ENCODE measurements at places on chromosomes 7 and 10. TPM values are rescaled to one million over a fixed set of nuclear protein-coding genes. Genes with fewer than 3 reads are reported as not detected.
A peak's percentile ranks its signal among the peaks of the same experiment; 100 is the strongest.

DNA sequence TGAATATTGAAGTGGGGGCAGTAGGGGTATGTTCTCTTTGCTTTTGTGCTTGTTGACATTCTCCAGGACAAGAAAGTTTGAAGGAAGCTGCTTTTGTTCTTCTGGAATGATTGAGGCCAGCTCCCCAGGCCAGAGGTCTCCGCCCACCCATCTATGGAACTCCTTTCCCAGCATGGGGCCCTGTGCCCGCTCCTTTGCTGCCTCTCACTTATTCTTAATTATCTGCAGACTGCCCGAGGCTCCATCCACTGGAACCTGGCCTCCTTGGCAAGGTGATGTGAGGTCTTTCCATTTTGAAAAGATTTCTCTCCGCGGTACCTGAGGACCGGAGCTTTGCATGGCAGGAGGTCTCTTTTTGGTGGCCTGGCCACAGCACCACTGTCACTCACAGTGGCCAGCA lies 39.3 kb upstream of the MKI67 start:
- H3K4me1 ChIP-seq = peaks cover 5% of the 10 kb centered on the region
- no peak overlapping the region for H3K4me3 ChIP-seq
- H3K27me3 ChIP-seq = peaks cover 37% of the 10 kb centered on the region
- H3K27ac ChIP-seq = no peak overlapping the region
- no peak for DNase-seq

DNA sequence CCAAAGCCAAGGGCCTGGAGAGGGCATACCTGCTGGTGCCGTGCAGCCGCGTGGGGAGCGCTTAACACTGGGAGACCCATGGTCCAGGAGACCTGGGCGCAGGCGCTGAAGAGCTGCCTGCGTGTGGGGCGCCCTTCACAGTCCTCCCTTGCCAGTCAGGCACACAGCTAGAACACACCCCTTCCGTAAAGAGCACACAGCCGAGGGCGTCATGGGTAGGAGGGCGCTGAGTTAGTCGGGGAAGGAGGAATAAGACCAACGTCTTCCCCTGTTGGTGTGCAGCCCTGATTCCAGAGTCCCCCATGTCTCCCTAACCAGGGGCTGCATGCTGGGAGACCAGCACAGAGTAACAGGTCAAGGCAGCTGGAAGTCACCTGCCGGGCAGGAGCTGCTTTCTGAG lies 273.9 kb downstream of the USP6NL start:
- peaks cover 21% of the 10 kb centered on the region for H3K4me1 ChIP-seq
- no peaks in the 10 kb centered on the region for H3K27me3 ChIP-seq
- peaks cover 31% of the 10 kb centered on the region for H3K36me3 ChIP-seq
- H3K4me3 ChIP-seq = no peak overlapping the region
- H3K27ac ChIP-seq = no peak overlapping the region
- peak; percentile 64 for DNase-seq

DNA sequence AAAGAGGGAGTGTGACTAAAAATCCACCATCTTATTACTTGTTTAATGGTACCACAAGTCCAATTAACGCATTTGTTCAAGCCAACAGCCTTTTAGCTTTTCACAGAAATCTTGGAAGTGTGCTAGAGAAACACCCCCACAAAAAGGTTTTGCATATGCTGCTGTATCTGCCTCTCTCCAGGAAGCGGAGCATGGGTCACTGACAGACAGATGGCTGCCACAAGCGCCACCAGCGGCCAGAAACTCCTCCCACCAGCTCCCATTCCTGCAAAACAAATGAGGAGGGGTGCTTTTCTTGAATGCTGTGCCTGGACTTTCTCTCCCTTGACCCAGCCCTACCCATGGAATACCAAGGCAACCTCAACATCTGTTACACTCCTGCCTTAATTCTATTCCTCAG lies 176.3 kb upstream of the LRGUK start:
- H3K27ac ChIP-seq = no peak overlapping the region
- H3K27me3 ChIP-seq = no peaks in the 10 kb centered on the region
- no peak overlapping the region for H3K4me3 ChIP-seq
- DNase-seq = no peak
- no peaks in the 10 kb centered on the region for H3K36me3 ChIP-seq

DNA sequence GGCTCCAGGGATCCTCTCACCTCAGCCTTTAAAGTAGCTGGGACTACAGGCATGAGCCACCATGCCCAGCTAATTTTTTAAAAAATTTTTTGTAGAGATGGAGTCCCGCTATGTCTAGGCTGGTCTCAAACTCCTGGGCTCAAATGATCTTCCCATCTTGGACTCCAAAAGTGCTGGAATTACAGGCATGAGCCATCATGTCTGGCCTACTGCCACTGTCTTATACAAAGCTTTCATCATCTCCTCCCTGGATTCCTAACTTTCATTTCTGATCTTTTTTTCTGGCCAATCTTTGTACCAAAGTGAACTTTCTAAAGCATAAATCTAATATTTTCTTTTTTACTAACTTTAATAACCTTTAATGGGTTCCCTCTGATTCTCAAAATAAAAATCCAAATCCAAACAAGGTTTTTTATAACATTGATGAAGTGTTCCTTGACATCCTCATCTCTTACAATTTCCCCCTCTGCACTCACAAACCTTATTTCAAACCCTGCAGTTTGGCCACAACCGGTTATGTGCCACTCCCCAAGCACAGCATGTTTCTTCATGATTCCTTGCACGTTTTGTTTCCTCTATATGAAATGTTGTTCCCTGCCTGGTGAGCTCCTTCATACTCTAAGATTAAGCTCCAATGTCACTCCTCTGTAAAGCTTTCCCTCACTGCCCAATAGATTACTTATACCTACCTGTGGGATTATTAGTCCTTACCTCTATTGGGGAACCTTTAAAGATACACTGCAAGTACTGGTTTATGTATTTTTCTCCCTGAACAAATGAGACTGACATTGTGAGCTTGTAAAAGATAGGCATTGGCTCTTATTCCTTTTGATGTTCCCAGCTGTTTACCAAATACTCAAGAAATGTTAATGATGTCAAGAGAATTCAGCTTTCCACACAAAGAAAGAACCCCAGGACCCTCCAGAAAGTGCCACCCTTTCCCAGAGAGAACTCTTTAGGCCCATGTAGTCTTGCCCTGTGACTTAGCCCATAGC lies 101.7 kb downstream of the HOXA1 start:
- DNase-seq = no peak
- peaks cover 3% of the 10 kb centered on the region for H3K27me3 ChIP-seq
- no peak overlapping the region for H3K27ac ChIP-seq
- no peaks in the 10 kb centered on the region for H3K36me3 ChIP-seq
- no peak overlapping the region for H3K4me3 ChIP-seq
- H3K4me1 ChIP-seq = no peaks in the 10 kb centered on the region

DNA sequence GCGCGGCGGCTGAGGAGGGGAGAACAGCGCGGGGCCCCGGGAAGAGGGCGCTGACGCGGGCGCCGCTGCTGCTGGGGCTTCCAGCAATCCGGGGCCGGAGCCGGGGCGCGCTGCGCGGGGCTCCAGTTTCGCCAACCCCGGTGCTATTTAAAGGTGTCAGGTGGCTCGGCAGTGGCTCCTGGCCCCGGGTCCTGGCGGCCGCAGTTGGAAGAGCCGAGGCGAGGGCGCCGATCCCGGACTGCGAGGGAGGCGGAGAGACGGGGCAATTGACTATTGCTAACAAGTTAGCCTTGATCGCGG lies 347 bp downstream of the LBX1 start:
- peaks cover 17% of the 10 kb centered on the region for H3K4me1 ChIP-seq
- peak overlapping the region; percentile 84 for H3K27ac ChIP-seq
- no peak for DNase-seq
- H3K27me3 ChIP-seq = peaks cover 73% of the 10 kb centered on the region

DNA sequence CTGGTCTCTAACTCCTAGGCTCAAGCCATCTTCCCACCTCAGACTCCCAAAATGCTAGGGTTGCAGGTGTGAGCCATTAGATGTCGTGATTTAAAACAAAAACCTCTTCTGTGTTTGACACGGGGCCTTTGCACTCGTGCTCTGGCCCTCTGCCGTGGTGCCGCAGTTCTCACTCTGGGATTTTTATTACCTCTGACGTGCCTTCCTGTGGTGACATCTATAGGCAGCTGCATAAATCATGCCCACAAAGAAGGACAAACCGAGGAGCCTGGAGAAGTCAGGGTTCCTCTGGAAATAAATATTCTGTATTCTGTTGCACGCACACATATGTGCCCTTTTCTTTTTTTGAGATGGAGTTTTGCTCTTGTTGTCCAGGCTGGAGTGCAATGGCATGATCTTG lies 25.9 kb upstream of the OCM start:
- H3K27ac ChIP-seq = no peak overlapping the region
- H3K36me3 ChIP-seq = no peaks in the 10 kb centered on the region
- no peaks in the 10 kb centered on the region for H3K27me3 ChIP-seq
- peaks cover 5% of the 10 kb centered on the region for H3K4me1 ChIP-seq
- DNase-seq = no peak
- no peak overlapping the region for H3K4me3 ChIP-seq

GRCh38 chr10:6564367-6564766 lies 15.7 kb downstream of the PRKCQ start:
- DNase-seq = peak; percentile 61
- peaks cover 28% of the 10 kb centered on the region for H3K36me3 ChIP-seq
- peaks cover 75% of the 10 kb centered on the region for H3K4me1 ChIP-seq
- peak overlapping the region; percentile 82 for H3K27ac ChIP-seq
- no peaks in the 10 kb centered on the region for H3K27me3 ChIP-seq

DNA sequence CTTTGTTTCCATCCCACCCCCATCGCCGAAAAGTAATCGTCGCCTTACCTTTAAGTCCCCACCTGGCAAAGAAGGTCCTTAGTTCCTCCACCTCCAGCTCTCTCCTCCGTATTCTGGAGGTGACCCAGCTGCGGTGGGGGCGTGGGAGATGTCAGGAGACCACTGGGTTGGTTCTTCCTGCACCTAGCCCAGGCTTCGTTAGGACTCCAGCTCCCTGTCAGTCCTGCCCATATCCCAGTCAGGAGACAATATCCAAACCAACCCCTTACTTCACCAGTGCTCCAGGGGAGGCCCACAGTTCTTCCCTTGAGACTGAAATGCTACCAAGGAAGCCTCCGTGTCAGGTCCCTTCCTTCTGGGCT lies 693 bp downstream of the ADIRF start:
- no peak for DNase-seq
- H3K27ac ChIP-seq = no peak overlapping the region
- H3K4me3 ChIP-seq = no peak overlapping the region
- H3K4me1 ChIP-seq = peaks cover 23% of the 10 kb centered on the region
- H3K36me3 ChIP-seq = no peaks in the 10 kb centered on the region

- no peak for DNase-seq
- peaks cover 33% of the 10 kb centered on the region for H3K36me3 ChIP-seq
- peaks cover 44% of the 10 kb centered on the region for H3K4me1 ChIP-seq
Measured at GRCh38 chr10:22637491-22637890, 76.9 kb downstream of the PIP4K2A start.

DNA sequence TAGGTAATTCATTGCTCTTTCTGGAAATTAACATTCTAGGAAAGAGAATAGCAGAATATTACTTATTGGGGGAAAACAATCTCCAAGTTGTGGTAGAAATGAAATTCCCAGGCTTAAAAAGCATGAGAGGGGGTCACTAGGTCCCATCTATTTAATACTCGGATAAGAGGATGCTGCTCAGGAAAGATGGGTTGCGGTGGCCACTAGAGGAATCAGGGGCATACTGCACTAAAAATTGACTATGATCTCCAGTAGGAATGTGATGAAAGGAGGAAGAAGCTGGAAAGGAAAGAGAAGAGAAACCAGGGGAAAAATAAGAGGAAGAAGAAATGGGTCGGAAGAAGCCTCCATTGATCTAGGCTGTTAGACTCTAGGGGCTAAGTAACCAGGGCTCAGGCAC lies 192.8 kb downstream of the GPAM start:
- no peak overlapping the region for H3K27ac ChIP-seq
- H3K4me3 ChIP-seq = no peak overlapping the region
- H3K4me1 ChIP-seq = no peaks in the 10 kb centered on the region
- DNase-seq = no peak
- no peaks in the 10 kb centered on the region for H3K36me3 ChIP-seq
- no peaks in the 10 kb centered on the region for H3K27me3 ChIP-seq

- H3K4me1 ChIP-seq = no peaks in the 10 kb centered on the region
- no peaks in the 10 kb centered on the region for H3K36me3 ChIP-seq
- H3K4me3 ChIP-seq = no peak overlapping the region
Measured at GRCh38 chr10:84844461-84844860, 516.1 kb downstream of the CCSER2 start.

- H3K36me3 ChIP-seq = no peaks in the 10 kb centered on the region
- no peak for DNase-seq
- H3K27ac ChIP-seq = no peak overlapping the region
- peaks cover 4% of the 10 kb centered on the region for H3K4me1 ChIP-seq
Measured at GRCh38 chr10:90222372-90222771, 521.0 kb downstream of the KIF20B start.

The ADAMTS14 gene
- 0.33 TPM for total RNA-seq

The VIPR2 gene
- 1.7 TPM for total RNA-seq

The PRRT4 gene
- 0.14 TPM for total RNA-seq

The TDRD1 gene
- 0.16 TPM for total RNA-seq
